ENCODE measurements at places on chromosomes 11 and 22.

DNA sequence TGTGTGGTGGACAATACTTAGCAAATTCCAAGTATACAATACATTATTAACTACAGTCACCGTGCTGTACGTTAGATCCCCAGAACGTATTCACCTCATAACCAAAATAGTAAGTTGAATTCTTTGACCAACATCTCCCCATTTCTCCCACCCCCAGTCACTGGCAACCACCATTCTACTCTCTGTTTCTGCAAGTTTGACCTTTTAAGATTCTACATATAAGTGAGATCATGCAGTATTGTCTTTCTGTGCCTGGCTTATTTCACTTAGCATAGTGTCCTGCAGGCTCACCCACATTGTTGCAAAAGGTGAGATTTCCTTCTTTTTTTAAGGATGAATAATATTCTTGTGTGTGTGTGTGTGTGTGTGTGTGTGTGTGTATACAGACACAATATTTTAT is 59.1 kb downstream of the IRAG1 start:
- H3K4me1 ChIP-seq, result peaks cover 18% of the 10 kb centered on the region
- no peak overlapping the region for H3K4me3 ChIP-seq
- no peaks in the 10 kb centered on the region for H3K27me3 ChIP-seq
- no peak for DNase-seq
- H3K27ac ChIP-seq, result no peak overlapping the region

- H3K4me3 ChIP-seq, result no peak overlapping the region
- H3K27ac ChIP-seq, result no peak overlapping the region
- no peak for DNase-seq
- peaks cover 3% of the 10 kb centered on the region for H3K4me1 ChIP-seq
- peaks cover 9% of the 10 kb centered on the region for H3K27me3 ChIP-seq
These were observed 9.4 kb downstream of the INPPL1 start for GRCh38 chr11:72233773-72234513.

DNA sequence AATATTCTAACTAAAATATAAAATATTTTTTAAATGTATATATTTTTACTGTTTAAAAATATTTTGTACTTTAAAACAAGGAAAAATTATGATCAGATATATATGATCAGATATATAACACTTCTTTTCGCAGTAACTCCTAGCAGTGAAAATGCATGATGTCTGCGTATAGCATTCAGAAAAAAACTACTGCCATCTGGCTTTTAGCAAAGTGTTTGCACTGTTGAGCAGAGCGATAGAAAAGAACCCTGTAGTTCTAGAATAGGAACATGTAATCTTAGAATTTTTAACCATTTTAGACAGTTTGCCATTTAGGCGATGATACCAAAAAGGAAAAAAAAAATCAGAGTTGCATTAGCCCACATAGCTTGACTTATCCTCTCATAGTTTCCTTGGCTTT is 370.4 kb upstream of the ANO3 start:
- no peak overlapping the region for H3K4me3 ChIP-seq
- no peaks in the 10 kb centered on the region for H3K27me3 ChIP-seq
- DNase-seq, result no peak

DNA sequence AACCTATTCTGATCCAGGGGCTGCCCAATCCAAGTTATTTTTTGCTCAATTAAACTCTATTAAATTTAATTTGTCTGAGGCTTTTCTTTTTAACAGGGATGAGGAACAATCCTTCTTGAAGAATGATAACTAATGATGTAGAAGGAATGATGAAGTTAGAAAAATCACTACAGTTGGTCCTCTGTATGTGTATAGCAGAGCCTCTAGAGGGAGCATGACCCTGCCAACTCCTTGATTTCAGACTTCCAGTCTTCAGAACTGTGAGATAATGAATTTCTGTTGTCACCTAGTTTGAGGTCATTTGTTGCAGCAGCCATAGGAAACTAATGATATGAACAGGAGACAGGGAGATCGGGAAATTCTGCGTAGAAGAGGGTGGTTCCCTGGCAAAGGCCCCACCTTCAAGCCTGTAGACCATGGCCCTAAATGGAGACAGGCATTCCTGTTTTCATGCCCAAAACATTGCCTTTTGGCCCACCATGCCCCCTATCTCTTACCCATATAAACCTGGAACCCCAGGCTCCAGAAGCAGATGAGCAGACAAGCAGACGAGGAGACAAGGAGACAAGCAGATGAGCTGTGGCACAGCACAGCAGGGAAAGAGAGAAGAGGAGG is 7.7 kb upstream of the QSER1 start:
- no peak overlapping the region for H3K4me3 ChIP-seq
- peaks cover 2% of the 10 kb centered on the region for H3K27me3 ChIP-seq
- H3K4me1 ChIP-seq, result no peaks in the 10 kb centered on the region
- no peaks in the 10 kb centered on the region for H3K36me3 ChIP-seq

DNA sequence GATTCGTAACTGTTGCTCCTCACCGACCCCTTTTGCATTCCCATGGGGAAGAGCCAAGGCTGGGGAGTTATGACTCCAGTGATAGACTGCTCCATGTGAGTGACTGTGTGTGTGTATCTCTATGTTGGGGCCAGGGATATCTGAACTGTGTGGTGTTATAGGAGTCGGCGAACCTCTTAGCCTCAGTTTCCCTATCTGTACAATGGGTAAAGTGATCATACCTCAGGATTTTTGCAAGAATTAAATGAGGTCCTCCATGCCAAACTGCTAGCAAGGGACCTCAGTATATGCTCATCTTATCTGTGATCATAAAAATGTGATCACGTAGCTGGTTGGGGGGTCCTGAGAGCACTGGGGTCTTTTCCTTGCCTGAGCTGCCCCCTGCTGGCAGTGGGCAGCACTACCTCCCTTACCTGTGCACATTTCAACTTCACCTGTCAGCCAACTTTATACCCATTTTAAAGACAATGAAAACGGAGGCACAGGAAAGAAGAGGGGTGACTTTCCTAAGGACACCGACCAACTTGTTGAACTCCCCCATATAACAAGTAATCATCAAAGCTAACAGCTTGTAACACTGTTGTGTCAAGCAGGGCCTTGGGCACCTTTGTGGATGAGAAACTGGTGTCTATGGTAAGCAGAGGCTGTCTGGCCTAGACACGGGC is 1.4 kb upstream of the DPP3 start:
- H3K4me1 ChIP-seq, result peaks cover 12% of the 10 kb centered on the region
- DNase-seq, result no peak
- H3K36me3 ChIP-seq, result no peaks in the 10 kb centered on the region
- H3K4me3 ChIP-seq, result peak overlapping the region; percentile 95

DNA sequence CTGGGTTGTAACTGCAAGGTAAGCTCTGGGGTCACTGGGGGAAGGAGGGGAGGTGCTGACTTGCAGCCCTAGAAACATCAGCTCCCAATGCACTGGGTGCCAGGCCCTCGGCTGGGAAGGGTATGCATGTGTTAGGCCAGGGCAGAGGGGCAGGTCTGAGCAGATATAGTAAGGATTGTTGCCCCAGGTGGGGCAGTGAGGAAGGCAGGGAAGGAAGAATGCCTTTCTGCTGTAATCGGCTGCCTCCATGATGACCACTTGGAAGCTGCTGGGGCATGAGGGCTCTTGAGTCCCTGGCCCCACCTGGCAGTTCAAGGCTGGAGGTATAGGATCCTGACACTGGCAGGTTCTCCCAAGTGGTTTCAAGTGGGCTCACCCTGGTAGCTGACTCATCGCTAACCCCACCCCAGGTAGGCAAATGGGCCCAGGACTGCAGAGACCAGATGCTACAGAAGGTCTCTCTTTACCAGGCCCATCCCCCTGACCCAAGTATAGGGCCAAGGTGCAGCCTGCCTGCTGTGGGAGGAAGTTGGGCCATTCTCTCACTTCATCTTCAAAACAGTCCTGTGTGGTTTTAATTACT is 56.7 kb downstream of the TIMP3 start:
- peaks cover 29% of the 10 kb centered on the region for H3K36me3 ChIP-seq
- no peaks in the 10 kb centered on the region for H3K27me3 ChIP-seq
- H3K27ac ChIP-seq, result no peak overlapping the region
- H3K4me3 ChIP-seq, result no peak overlapping the region
- DNase-seq, result no peak
- peaks cover under 1% of the 10 kb centered on the region for H3K4me1 ChIP-seq

DNA sequence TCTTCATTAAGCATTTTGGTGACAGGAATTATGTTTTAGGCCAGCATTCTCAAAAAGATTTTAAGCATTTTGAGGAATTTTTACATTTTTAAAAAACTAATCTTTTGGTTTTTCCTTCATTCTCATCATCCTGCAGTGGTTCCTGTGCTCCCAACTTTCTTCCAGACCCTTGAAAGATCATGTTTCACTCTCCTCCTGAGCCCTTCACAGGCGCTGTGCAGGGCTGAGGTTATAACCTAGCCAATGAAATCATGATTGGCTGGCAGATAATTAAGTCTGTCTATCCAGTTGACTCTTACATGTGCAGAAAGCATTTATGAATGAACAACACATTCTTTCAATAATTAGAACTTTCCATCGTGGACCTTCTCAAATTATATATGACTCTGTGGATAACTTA is 226.3 kb downstream of the DDX10 start:
- H3K4me3 ChIP-seq, result no peak overlapping the region
- H3K36me3 ChIP-seq, result no peaks in the 10 kb centered on the region
- H3K27me3 ChIP-seq, result no peaks in the 10 kb centered on the region

DNA sequence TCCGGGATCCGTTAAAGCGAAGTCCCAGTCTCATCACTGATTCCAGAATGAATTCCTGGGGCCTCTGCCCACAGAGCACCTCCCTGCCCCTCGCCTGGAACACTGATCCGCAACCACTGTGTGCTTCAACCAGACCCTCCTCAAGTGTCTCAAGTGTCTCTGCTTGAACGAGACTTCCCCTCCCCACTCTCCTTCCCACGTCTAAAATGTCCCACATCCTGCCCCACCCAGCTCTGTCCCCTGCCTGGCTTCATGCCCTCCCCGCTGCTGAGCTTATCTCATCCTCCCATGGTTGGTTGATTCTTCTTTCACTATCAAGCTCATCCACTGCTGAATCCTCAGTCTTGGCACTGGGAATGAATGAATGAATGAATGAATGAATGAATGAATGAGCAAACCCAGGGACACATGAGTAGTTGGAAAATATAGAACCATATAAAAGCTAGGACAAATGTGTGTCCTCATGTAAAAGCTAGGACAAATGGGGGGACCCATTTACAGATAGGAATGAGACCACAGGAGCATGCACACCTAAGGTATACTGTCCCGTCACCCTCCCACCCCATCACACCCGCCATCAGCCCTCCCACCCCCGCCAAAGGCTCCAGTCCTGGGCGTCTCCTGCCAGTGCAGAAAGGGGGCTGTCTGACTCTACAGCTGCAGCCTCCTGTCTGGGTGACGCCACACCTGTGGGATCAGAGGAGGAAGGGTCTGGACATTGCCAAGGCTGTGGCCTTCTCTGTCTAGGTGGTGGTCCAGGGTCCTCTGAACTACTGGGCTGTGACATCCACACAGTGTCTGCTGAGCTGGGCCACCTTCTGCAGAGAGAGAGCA is 71.4 kb upstream of the LINC01488 start:
- DNase-seq, result no peak
- H3K27me3 ChIP-seq, result no peaks in the 10 kb centered on the region

DNA sequence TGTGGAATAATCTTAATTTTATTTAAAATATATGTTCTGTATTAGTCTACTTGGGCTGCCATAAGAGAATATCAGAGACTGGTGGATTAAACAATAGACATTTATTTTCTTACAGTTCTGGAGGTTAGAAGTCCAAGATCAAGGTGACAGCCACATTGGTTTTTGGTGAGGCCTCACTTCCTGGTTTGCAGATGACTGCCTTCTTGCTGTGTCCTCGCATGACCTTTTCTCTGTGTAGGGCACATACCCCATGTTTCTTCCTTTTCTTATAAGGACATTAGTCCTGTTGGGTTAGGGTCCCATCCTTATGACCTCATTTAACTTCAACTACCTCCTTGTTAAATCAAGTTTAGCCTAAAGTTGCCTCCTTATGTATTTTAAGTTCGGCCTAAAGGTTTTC is 202.7 kb upstream of the MPPED2 start:
- H3K4me3 ChIP-seq, result no peak overlapping the region
- no peak for DNase-seq
- no peak overlapping the region for H3K27ac ChIP-seq
- H3K36me3 ChIP-seq, result peaks cover 3% of the 10 kb centered on the region
- no peaks in the 10 kb centered on the region for H3K27me3 ChIP-seq

DNA sequence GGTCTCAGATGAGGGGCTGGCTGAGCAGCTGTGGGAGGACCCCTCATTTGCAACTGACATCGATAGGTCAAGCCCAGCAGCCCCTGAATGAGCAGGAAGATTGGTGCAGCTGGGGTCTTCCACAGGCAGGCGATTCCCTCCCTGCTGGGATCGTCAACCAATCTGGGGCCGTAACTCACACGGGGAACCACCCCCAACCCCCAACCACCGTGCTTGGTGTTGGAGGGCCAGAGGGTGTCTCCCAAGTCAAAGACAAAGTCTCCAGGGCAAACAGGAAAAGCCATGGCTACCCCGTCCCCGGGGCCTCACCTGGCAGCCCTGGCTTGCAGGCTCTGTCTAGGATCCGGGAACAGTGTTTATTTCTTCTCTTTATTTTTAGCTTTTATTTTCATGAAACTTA is 26.9 kb upstream of the SCUBE1 start:
- peaks cover 34% of the 10 kb centered on the region for H3K27me3 ChIP-seq
- H3K36me3 ChIP-seq, result no peaks in the 10 kb centered on the region
- DNase-seq, result no peak

DNA sequence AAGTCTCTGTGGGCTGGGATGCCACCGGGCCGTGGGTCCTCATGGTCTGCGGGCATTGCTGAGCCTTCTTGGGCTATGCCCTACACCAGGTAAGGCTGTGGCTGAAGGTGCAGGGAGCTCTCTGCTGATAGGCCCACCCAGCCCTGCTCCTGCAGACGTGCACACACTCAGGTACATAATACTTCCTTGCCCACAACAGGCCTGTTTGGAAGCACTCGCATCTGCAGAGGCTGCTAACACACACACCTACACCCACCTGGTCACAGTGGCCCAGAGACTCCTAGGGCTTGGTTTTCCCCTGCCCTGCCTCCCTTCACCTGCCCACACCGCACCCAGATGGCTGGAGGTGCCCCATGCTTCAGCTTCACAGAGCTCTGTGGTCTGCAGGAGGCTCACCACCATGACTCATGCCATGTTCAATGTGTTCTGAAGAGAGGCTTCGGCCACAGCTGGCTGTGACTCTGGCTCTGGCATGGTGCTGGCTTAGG is 72.8 kb upstream of the KCNQ1OT1 start:
- peaks cover 8% of the 10 kb centered on the region for H3K4me1 ChIP-seq
- DNase-seq, result peak; percentile 34
- no peak overlapping the region for H3K27ac ChIP-seq
- no peak overlapping the region for H3K4me3 ChIP-seq

GRCh38 chr11:70335511-70335910 is 62.8 kb upstream of the CTTN start:
- no peak for DNase-seq
- peaks cover 9% of the 10 kb centered on the region for H3K4me1 ChIP-seq
- no peak overlapping the region for H3K4me3 ChIP-seq
- H3K27ac ChIP-seq, result peak overlapping the region; percentile 67
